ENCODE measurements at places on chromosomes 13 and 19.

GRCh38 chr19:39410017-39410830 is 2.2 kb upstream of the PLEKHG2 start:
- DNase-seq = peak; percentile 49

GRCh38 chr19:56751078-56751489 is 79.5 kb upstream of the ZNF835 start:
- DNase-seq = no peak

DNA sequence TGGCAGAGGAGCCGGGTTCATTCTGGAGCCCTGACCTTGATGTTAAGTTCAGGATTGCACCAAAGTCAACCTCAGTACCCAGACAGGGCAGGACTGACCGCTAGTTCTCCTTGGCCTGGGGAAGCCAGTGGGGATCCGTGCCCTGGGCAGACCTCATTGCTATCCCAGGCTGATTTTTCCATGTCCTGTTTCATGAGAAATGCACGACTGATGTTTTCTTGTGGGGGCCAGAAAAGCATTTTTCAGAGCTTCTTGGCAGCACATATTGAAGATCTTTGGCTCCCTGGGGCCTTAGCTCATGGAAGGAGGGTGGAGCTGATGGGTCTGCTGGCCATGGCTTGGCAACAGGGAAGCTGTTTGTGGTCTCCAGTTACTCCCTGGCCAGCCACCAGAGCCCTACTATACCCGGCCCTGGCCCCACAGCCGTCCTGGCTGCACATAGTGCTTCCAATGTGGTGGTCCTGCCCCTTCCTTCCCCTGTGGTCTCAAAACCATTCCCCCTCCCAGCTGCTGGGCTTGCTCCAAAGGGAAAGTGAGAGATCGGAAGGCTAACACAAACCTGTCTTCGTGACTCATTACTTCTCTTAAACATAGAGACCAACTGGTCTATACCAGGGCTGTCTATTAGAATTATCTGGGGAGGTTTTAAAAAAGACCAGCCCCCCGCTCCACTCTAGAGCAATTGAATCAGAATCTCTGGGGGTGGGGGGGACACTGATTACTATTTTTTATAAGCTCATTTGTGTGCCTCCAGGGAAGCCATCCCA is 11.2 kb downstream of the IL17D start:
- no peak for DNase-seq

GRCh38 chr19:8552810-8553209 is 24.4 kb downstream of the MYO1F start:
- DNase-seq = no peak

GRCh38 chr19:4593409-4593851 is 33.9 kb upstream of the SEMA6B start:
- no peak for DNase-seq

DNA sequence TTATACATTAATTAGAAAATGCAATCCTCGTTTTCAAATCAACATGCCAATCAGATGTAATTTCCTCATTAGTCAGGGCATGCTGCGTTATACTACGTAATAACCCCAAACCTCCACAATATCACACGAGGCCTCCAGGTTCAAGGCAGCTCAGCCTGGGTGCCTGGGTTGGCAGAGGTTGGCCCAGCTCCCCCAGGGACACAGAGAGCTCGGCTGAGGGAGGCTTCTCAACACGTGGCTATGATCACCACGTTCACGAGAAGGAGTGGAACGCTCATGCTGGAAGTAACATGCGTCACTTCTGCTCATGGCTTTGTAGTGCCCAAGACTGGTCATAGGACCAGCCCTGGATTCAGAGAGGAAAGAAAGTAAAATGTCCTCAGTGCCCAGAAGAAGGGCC is 144.9 kb upstream of the SOX1 start:
- no peak for DNase-seq

DNA sequence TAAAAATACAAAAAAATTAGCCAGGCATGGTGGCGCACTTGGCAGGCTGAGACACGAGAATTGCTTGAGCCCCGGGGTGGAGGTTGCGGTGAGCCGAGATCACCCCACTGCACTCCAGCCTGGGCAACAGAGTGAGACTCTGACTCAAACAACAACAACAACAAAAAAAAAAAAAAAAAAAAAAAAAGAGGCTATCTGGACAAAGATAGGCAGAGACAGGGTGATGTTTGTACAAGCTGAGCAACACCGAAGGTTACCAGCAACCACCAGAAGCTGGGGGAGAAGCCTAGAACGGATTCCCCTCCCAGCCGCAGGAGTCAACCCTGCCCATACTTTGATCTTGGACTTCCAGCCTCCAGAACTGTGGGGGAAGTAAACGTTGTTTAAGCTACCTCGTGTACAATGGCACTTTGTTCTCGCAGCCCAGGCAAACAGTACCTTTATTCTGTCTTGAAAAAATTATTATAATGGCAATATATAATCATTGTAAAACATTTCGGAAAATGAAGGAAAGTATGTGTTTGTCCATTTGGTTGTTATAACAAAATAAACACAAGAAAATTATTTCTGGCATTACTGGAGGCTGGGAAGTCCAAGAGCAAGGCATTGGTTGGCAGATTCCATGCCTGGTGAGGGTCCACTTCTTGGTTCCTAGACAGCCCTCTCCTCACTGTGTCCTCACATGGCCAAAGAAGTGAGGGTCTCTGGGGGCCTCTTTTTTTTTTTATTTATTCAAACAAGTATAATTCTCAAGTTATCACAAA is 39.8 kb upstream of the LATS2 start:
- DNase-seq = no peak

- DNase-seq = no peak
Observed at GRCh38 chr19:12695096-12695495, 1.3 kb downstream of the FBXW9 start.

- DNase-seq = peak; percentile 92
Observed at GRCh38 chr19:34677386-34678084, at the start of gene ZNF302. TSS of gene ZNF302 (plus strand) at chr19:34677678. CDS start at chr19:34678805, 1,127 bp downstream.

- no peak for DNase-seq
Observed at GRCh38 chr13:74064805-74065312, 69.3 kb downstream of the KLF12 start.

GRCh38 chr13:48246102-48246501 is 13.1 kb downstream of the ITM2B start:
- no peak for DNase-seq

GRCh38 chr13:98537306-98537705 is 39.6 kb downstream of the STK24 start:
- DNase-seq = no peak

DNA sequence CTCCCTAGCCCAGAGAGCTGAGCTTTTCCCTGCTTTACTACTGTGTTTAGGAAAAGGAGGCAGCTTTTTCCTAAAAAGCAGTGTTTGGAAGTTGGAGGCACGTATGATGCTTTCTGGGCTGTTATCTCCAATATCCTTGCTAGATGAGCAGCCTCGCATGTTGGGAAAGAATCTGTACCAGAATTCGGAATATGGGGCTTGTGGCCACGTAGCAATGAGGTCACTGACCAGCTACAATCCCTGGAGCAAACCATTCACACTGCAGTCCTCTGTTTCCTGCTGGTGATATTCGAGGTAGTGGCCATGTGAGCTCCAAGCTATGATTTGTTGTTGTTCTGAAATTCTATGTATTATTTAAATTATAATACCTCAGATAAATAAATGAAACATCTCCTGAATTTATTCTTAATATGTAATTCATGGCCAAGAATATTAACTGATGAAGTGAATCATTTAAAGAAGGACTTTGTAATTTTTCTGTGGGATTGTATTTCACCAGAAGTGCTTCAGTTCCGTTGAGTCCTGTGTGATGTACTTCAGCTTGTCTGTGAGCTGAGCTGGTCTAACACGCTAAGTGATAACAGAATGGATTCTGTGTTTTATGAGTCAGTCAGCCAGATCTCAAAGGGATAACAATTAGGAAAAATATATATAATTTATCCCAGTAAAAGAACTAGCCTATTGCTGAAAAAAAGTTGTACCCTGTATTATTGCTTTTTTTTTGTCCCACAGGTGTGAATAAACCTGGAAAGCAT is 319.5 kb downstream of the SHISA2 start:
- DNase-seq = no peak

- no peak for DNase-seq
Observed at GRCh38 chr19:23507446-23507845, 112.2 kb upstream of the ZNF91 start.

GRCh38 chr13:88862095-88862620 is 1191.0 kb downstream of the SLITRK5 start:
- DNase-seq = no peak

DNA sequence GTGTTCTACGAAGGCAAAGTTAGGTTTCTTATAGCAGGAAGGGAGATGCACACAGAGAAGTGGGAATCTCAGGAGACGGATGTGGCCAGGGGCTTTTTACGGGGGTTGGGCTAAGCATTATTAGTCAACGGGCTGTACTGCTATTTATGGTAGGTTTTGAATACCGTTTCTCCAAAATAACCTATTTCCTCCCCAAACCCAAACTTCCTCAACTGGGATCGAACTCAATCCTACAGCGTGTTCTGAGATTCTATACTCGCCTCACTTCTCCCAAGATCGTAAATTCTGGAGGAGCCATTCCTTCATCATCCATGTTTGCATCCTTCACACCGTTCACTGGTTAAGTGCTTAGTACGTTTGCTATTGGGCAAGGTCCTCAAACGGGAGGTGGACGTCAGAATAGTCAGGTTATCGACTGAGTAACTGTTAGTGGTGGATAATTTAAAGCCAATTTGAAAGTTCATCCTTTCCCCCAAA is 1.2 kb upstream of the TRIM13 start:
- DNase-seq = no peak

GRCh38 chr19:33125929-33126388 is 6.0 kb upstream of the WDR88 start:
- DNase-seq = peak; percentile 44

DNA sequence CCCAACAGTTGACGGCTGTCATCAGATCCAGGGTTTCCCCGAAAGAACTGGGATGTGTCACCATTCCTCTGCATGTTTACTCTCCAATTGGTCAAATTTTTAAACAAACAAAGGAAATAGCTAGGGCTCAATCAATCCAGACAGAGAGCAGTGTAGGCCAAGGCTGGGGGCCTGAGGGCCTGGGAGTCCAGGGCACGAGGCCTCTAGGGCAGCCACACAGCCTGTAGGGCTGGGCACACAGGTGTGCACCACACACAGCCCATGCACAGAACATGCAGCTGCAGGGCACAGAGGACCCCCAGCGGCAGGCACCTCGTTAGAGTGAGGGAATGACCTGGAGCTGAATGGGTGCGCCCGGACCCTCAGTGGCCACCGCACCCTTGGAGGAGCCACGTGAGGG is 9.5 kb downstream of the MIER2 start:
- no peak for DNase-seq

GRCh38 chr19:57978586-57979289 is 4.4 kb upstream of the C19orf18 start:
- DNase-seq = no peak

DNA sequence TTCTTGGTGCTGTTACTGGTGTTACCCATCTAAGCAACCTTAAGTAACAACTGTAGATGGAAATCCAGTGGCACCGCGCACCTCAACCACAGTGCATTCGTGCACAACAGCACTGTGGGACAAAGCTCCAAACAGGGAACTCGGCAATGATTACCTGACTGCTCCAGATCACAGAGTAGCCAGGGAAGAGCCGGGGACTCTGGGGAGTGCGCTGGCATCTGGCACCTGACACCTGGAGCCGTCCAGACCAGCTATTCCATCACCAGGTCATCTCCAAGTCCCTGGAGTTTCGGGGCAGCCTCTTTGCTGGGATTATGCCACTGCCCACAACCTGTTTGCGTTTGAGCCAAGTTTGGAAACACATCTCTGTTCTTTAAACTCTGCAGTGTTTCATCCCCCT is 62.0 kb downstream of the COL4A1 start:
- no peak for DNase-seq

GRCh38 chr19:411723-412355 is 2.9 kb upstream of the C2CD4C start:
- DNase-seq = no peak

- DNase-seq = no peak
Observed at GRCh38 chr19:33376423-33376822, 2.9 kb downstream of the CEBPG start.

DNA sequence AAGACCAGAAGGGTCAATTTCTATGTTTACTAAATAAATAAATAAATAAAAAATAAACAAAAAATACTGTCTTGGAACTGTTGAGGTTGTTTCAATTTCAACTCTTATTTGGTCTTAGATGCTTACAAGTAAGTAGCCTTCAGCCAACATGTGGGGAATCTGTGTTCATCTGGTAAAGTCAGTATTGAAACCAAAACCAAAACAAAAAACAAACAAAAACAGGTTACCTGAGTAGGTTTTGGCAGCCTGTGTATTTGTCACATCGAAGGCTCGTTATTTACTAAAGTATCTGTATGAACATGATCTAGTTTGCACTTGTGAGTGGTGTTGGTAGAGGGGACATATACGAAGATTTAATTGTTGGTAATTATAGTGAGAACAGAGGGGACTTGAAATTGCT is 471.5 kb downstream of the SLITRK5 start:
- DNase-seq = no peak

- DNase-seq = no peak
Observed at GRCh38 chr13:48319531-48320398, 16.2 kb downstream of the RB1 start.

DNA sequence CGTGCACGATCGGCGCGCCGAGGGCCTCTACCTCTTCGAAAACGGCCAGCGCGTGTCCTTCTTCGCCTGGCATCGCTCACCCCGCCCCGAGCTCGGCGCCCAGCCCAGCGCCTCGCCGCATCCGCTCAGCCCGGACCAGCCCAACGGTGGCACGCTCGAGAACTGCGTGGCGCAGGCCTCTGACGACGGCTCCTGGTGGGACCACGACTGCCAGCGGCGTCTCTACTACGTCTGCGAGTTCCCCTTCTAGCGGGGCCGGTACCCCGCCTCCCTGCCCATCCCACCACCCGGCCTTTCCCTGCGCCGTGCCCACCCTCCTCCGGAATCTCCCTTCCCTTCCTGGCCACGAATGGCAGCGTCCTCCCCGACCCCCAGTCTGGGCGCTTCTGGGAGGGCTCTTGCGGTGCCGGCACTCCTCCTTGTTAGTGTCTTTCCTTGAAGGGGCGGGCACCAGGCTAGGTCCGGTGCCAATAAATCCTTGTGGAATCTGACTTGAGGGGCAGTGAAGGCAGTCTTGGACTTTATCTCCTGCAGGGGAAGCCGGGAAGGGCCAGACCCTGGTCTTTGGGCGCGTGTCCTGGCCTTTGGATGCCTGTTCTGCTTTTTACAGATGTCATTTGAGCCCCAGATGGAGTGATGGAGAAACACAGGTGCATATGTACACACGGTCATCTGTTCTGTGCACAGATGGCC is 2.2 kb downstream of the CLEC11A start:
- no peak for DNase-seq

DNA sequence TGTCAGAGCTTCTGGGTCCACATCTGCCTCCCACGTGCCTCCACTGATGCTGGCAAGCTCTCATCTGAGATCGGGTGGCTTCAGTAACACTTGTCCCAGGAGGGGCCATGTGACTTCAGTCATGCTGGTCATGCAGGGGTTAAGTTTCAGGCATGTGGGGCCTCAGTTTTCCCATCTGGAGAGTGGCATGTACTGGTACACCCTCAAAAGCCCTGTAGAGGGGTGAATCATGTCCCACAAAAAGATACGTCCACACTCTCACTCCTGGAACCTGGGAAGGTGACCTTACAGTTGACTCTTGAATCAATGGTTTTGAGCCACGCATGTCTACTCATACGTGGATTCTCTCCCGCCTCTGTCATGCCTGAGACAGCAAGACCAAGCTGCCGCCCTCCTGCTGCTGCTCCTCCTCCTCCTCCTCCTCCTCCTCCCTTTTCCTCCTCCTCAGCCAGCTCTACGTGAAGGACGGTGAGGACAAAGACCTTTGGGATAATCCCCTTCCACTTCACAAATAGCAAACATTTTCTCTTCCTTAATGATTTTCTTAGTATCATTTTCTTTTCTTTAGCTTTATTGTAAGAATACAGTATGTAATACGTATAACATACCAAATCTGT is 53.7 kb downstream of the COMP start:
- no peak for DNase-seq

GRCh38 chr13:109869312-109870237 is 83.2 kb upstream of the IRS2 start:
- no peak for DNase-seq
